ENCODE measurements at places on chromosomes 4 and X.

GRCh38 chr4:31598639-31599038, 878.5 kb downstream of the PCDH7 start:
- no peak for DNase-seq

GRCh38 chrX:38347136-38347535, 5.3 kb upstream of the OTC start:
- DNase-seq, result no peak

- no peak for DNase-seq
Measured at GRCh38 chr4:52014903-52015302, 5.3 kb downstream of the LRRC66 start.

DNA sequence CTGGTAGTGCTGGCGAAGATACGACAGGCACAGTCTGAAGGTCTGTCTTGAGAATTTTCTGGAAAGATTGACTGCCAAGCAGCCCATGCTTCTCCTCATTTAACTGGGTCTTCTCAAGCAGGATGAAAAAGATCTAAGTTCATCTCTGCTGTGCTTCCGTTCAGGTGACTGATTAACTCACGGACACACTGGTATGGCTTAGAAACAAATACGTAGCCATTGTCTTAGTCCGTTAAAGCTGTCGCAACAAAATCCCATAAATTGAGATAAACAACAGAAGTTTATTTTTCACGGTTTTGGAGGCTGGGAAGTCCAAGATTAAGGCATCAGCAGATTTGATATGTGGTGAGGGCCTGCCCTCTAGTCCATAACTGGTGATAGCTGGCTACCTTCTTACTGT, 39.5 kb downstream of the SPINK2 start:
- DNase-seq, result no peak

DNA sequence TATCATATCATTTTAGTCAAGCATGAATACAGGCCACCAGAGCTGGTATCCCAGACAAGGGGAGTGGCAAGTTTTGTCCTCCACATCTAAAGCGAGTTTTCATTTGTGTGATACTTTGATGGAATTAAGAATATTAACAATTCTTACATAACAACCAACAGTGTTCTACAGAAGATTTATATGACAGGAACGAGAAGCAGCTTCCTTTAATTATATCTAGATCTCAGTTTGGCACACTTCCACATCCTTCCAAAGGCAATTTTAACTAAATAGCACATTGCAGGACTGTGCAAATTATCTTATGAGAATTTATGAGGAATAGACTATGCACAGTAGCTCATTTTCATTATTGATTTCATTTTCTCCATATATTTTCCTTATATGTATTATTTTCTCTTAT, 121.2 kb upstream of the GUCY1A1 start:
- no peak for DNase-seq

GRCh38 chrX:10761447-10761846, 141.1 kb upstream of the MID1 start:
- no peak for DNase-seq

DNA sequence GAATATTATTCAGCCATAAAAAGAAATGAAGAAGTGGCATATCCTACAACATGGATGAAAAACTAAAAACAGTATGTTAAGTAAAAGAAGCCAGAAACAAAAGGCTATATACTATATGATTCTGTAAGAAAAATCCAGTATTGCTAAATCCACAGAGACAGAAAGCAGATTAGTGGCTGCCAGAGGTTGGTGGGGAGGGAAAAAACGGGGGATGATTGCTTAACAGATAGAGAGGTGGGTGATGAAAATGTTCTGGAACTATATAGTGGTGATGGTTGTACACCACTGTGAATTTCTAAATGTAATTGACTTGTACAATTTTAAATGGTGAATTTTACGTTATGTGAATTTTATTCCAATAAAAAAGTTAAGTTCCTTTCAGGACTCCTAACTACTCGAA, 157.6 kb upstream of the SH3RF1 start:
- DNase-seq, result no peak

DNA sequence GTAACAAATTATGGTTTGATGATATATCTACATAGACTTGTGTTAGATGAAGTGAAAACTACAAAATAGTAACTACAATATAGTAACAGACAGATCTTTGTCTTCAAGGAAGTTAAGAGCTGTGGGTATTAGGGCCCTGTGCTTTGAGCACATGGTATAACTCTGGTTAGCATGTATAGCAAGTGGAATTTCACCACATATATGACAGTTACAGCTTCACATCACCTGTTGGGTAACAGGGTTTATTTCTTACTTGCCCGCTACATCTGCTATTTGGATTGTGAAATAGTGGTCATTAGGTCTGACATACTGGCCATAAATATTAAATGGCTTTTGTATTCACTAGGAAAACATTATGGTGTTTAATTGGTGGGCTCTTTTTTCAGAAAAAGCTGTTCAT, 20.2 kb downstream of the OFD1 start:
- DNase-seq, result no peak

- no peak for DNase-seq
Measured at GRCh38 chrX:581720-582298, 48.8 kb upstream of the SHOX start.

DNA sequence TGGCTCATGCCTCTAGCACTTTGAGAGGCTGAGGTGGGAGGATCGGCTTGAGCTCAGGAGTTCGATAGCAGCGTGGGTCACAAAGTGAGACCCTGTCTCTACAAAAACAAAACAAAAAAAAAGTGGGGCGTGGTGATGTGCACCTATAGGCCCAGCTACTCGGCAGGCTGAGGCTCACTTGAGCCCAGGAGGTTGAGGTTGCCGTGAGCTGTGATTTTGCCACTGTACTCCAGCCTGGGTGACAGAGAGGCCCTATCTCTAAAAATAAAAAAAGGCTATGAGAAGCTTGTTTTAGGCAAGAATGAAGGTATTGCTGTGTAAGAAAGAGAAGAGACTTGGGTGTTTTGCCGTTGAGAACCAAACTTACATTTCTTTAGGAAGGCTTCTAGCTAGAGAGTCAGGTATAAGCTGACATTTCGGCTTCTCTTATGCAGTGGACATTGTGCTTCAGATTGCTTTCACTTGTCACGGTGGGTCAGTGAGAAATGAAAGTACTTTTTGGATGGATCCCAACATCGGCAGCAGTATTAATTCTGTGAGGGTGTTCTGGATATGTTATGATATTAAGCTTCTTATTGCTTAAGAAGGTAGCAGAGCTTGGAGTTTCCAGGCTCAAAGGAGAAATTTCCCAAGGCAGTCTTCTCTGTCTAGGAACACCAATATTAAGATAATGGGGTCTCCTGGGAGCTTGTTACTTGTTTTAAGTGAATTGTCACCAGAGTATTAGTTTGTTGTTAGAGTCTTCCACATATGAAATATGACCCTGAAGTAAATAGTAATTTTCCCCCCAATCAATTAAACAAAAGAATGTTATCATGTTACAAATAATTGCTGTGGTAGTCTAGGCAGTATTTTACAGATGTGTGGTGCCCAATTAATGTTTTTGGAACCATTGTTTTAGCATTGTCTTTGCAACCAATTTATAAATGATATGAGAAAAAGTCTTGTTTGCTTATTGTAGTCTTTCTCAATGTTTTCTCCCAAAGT, 17.6 kb downstream of the TMEM131L start:
- DNase-seq, result no peak

DNA sequence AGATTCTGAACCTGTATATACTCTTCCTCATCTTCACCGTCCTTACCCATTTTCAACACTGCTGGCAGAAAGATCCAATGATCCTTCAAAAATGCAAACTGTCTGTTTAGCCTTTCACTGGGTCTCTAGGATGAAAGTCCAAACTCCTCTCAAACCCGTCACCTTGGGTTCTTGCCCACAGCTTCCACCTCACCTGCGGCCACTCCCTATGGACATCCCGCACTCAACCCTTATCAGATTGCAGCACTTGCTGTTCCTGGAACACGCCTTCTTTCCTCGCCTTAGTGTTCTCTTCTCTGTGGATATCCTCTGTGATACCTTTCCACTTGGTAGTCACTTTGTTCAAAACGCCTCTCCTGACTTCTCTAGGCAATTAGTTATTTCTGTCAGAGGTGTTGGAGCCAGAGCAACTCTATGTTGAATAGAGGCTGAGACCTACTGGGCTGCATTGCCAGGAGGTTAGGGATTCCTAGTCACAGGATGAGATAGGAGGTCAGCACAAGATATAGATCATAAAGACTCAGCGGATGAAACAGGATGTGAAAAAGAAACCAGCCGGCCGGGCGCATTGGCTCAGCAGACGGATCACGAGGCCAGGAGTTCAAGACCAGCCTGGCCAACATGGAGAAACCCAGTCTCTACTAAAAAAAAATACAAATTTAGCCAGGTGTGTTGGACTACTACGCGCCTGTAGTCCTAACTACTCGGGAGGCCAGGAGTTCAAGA, 4.2 kb upstream of the NOCT start:
- DNase-seq, result no peak

DNA sequence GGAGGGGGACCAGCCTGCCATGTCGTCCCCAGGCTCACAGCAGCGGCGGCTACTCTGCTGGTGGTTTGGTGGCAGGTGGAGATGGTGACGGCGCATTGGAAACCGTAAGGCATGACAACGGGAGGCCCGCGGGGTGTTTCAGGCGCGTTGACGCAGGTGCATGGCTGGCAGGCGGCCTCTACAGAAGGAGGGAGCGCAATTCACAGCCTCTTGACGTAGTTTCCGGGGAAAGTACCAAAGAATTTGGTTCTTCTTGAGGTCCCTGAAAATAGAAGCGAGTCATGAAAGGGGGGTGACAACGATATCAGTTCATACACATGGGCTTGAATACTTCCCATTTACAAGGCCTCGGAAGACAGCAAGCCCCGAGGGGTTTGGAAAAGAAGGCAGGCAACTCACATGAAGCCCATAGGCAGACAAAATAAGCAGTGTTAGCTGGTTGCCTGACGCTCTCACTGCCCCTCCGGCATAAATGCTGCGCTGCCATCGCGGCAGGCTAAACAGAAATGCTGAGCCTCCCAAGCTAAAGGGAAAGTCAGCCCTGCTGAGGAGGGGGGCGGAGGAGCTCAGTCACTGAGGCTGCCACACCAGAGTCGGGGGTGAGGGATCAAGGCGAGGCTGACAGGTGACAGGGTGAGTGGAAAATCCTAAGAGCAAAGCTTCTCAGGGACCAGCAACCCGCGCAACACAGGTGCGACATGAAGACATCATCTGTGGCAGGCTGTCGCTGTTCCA, 52.3 kb upstream of the PDLIM3 start:
- no peak for DNase-seq

DNA sequence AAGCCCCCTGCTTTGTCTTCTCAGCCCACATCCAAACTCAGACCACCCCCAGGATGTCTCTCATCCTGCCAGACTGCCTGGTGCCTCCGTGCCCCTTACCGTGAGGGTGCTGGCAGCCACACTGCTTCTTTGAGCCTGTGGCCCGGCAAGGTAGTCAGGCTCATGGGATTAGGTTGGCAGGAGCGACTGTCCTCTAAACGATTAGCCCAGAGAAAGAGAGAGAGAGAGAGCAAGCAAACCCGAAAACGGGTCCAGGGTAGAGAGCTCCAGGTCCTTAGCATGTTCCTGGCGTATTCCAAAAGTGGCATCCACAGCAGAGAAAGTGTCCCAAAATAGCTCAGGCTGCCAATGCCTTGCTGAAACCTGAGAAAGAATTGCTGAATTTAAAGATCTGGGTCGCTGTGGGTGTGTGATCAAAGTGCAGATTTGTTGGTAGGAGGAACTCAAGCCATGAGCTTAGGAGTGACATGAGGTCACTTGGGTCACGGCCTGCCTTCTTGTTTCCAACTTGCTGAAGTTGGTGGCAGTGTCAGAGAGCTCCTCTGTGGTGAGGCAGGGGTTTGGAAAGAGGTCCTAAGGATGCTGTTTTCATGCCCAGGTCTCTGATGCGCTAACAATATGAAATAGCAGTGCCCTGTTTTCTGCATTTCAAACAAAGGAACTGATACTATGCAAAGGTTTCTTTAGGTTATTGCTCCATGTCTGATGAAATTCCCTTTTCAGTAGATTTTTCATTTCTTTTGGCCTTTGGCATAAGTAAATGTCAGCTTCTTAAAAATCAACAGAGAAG, 81.6 kb downstream of the RTL9 start:
- DNase-seq, result no peak

- DNase-seq, result no peak
Measured at GRCh38 chr4:127788517-127788916, 6.4 kb downstream of the HSPA4L start.

DNA sequence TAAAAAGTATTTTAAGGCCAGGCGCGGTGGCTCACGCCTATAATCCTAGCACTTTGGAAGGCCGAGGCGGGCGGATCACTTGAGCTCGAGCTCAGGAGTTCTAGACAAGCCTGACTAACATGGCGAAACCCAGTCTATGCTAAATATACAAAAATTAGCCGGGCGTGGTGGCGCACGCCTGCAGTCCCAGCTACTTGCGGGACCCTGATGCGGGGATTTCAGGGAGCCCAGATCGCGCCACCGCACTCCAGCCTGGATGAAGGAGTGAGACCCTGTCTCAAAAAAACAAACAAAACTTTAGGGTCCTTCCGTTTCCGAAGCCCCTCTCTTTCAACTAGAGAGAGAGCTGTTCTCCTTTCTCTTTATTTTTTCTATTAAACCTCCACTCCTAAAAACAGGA, 1.2 kb downstream of the SLC25A31 start:
- no peak for DNase-seq

DNA sequence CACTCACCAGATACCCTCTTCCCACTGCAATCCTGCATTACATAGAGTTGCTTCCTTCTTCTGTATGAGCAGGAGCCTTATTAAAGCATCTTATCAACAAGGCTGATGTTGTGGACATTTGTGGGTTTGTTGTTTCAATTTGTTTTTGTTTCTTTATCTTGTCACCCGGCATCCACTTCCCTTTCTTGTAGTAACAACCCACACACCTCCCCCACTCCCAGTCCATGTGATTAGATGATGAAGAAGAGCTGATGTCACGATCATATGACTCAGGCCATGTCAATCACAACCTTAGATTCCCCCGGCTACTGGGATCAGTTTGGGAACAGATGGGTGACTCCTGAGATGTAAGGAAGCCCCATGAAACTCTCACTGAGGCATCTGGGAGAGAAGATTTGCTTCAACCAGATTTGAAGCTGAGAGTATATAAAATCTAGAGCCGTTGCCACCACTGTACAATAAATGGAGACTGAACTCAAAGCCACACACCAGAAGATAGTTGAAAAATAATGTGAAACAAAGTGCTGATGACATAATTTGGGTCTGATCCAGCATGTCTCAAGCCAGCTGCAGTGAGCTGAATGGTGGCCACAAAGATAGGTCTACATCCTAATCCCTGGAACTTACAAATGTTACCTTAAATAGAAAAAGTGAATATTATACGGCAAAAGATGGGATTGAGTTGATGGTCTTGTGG, 34.1 kb upstream of the SRD5A3 start:
- DNase-seq, result no peak

DNA sequence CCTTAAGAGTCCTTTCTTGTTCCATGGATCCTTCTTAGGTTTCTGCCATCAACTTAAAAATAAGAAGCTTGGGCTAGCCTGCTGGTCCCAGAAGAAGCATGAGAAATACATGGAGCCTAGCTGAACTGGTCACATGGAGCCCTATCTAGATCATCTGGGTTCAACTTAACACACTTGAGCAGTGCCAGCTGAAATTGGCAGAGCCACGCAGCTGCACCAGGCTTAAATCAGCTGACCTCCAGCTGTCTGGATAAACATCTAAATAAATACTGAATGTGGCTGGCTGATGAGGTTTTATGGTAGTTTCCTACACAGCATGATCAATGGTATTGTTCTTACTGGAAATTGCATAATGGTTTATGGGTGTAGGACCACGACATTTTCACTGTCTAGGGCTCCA, 598.4 kb upstream of the FAM241A start:
- DNase-seq, result no peak

GRCh38 chrX:129565046-129565650, 25.1 kb downstream of the OCRL start:
- DNase-seq, result no peak

Measured in left ventricle myocardium superior (tissue), 1 donor.